ENCODE measurements at places on chromosomes 16 and 17. TPM values are rescaled to one million over a fixed set of nuclear protein-coding genes. Genes with fewer than 3 reads are reported as not detected.

DNA sequence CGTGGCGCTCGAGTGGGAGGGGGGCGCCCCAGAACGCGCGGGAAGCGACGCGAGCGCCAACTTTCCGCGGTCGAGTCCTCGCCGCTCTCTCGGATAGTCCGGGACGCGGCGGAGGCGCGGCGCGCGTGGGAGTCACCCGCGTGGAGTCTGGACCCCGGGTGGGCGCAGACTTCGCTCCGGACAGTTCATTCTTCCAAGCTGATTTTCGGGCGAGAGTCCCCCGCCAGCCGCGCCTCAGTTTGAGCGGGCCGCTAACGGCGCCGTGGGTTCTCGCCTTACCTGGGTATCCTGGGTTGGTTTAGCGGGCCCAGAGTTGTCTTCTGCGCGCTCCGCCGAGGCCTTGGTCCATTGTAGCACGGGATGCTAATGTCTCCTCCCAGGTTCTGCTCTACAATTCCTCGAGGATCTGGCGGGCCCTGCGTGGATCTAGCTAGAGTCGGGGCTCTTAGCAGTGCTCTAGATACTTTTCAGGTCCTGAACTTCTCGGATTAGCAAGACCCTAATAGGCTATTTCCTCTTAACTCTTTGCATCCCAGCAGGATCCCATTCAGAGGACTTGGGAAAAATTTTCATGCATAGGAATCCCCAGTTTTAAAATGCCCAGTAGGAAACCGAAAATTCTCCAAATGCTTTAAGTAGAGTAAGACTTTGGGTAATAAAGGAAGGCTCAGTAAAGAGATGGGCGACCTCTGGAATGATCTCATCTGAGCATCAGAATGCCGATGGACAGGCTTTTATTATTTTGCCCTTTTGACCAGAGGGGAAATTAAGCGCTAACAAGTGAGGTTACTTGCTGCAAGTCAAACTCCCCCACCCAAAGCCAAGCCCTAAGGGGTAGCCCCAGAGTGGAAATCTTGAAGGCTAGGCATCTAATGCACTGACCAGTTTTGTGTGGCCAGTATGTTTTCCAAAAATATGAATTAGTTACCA lies 537 bp upstream of the GJC1 start:
- no peak for DNase-seq

DNA sequence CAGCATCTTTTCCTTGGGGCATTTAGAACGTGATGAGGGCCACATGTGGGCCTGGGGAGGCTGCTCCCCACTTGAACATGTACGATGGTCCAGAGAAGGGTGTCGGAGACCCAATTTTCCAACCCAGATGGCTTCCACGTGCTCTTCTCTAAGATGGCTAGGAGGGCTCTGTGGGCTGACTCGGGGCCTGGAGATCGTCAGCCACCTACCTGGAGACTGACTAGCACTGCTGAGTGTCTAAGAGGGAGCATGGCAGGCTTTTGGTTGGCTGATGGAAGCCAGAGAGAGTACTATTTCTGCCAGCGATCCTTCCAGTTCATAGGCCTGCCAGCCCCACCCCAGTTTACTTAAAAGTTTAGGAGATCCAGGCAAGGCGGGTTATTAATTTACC lies 60.2 kb upstream of the CLEC18A start:
- no peak for DNase-seq

DNA sequence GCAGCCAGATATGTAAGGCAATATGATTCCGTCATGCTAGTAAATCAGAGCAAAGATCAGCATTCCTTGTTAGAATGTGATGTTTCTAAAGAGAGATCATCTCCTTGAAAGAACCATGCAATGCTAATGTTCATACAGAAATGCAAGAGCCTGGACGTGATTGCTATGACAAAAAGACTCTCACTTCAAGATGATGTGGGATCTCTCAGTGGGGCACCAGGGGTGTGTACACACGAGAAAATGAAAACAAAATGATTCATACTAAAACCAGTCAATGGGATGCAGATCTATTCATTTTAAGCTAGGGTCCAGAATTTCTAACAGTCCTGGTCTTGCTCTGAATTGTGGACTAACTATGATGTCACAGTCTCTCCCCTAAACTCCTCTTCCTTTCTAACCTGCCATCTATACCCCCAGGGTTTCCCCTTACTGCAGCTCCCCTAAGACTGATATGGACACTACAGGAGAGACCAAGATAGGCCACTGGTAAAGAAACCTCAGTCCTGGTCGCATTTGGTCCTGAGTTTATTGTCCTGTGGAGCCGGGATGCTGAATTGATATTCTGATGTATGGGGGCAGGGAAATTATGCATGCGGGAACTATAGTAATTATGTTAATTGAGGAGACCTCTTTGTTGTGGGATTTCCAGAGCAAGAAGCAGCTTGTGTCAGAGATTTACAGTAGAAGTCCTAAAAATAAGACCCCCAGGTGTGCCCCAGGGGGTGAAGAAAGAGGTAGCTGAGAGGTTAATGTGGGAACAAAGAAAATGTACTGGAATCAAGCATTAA lies 179.0 kb downstream of the PMP22 start:
- no peak for DNase-seq

DNA sequence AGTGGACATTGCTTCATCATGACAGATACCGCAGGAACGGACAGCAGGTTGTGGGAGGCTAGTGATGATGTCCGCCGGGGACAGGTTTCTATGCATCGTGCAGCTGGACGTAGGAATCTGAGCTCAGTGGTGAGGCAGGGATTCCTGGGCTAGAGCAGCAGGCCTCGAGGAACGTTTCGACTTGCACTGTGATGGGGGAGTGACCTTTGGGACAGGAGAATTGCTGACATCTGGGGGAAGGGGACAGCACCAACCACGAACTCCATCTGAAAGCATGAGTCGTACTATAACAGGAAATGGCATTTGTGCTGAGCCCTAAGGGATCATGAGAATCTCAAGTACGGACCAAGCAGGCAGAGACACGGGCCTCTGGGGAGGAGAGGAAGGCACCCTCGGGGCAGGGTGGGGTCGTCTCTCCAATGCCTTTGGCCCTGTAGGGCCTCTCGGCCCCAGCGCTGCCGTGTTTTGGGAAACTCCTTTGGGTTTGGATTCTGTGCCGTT lies 65.8 kb upstream of the ENDOV start:
- peak; percentile 65 for DNase-seq

DNA sequence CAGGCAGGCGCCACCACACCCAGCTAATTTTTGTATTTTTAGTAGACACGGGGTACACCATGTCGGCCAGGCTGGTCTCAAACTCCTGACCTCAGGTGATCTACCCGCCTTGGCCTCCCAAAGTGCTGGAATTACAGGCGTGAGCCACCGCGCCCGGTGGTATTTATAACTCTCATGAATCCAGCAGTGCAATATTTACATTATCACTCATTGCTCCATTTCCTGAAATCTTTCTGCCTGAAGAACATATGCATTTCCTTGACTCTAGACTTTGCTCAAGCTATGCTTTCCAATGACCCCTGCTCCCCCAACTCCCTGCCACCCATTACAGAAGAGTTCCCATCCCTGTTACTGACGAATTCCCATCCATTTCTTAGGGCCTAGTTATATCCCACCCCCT lies 19.7 kb upstream of the NDUFAB1 start:
- no peak for DNase-seq

GRCh38 chr17:32783602-32784001 lies 93.3 kb downstream of the MYO1D start:
- peak; percentile 38 for DNase-seq

GRCh38 chr16:79469999-79470398 lies 130.5 kb downstream of the MAF start:
- no peak for DNase-seq

DNA sequence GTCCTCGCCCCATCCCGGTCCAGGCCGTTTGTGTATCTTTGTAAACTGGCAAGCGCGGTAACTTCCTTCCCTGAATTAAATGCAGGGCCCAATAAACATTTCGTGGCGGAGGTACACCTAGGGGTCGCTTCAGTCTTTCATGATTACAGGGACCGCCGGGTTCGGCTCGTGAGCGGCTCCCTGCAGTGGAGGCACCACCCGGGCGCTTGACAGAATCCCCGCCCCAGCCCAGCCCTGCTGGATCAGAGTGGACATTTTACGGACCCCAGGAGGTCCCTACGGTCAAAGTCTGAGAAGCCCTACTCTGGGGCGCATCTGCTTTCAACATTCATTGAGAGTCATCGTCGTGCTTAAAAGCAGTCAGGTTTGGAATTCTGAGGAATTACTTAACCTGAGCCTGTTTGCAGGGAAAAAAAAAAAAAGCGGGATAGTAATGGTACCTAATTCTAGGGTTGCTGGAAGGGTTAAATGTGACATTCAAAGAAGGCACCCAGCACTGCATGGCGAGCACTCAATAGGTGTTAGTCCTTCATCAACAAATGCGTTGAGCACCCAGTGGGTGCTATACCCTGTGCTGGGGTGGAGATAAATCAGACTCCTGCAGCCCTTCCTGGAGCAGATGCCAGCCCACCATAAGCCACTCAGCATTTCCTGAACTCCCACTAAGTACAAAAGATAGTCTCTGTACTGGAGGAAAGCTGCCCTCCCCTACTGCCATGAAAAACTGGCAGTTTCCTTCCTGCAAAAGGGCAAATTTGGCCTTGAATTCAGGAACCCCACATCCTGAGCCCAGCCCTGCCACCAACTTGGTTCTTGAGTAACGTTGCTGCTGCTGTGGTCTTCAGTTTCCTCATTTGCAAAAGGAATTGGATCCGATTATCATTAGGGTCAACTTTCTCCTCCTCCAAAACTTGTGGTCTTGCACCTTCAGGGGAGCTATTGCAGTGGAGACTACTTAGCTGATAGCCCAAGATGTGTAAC lies 658 bp upstream of the DUSP3 start:
- DNase-seq, result no peak

DNA sequence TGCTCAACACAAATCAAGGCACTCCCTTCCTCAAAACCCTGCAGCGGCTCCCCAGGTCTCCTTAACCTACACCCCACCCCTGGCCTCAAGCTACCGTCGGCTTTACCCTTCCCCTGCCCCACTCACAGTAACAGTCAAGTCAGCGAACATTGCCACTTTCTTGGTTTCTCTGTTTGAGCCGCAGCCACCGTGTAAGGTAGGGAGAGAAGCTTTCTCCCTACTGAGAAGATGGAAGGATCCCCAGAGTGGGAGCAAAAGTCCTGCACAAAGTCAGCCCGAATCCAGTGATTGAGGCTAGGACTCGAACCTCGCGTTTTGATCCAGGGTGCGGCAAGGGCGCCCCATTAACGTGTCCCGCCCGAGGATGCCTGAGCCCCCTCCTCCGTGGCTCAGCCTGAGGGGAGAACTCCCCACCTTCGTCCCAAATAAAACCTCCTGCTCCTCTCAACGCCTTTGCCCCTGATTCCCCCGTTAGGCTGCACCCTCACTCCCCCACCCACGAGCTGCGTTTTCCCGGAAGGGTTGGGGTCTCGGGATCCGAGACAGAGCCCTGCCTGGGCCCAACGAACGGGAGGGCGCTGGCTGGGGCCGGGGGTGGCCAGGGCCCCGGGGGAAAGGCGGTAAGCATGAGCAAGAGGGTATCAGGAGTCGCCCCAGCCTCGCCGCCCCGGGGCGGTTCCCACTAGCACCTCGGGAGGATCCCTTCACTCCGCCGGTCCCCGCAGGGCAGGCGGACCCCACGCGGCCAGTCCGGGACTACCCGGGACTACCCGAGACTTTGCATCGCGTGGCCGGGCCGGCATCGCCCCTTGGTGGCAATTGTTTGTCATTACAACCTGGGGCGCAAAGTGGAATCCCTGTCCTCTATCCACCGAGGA lies 9.9 kb upstream of the NAGS start:
- peak; percentile 45 for DNase-seq

DNA sequence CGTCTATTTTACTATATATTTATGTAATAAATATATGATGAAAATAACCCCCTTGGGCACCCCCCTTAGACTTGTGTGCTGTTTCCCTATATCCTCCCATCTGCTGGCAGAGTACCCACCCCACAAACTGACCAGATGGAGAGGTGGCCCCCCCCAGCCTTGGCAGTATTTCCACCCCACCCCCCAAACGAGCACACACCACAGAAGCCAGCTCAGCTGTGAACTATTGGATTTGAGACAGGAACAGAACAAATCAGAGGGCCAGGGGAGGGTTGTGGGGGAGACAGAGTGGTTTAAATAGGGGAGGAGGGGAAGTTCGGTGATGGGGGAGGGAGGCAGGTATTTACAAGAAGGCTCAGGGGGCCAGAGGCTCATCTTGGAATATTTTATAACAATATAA lies 7.8 kb downstream of the NR1D1 start:
- DNase-seq, result no peak

DNA sequence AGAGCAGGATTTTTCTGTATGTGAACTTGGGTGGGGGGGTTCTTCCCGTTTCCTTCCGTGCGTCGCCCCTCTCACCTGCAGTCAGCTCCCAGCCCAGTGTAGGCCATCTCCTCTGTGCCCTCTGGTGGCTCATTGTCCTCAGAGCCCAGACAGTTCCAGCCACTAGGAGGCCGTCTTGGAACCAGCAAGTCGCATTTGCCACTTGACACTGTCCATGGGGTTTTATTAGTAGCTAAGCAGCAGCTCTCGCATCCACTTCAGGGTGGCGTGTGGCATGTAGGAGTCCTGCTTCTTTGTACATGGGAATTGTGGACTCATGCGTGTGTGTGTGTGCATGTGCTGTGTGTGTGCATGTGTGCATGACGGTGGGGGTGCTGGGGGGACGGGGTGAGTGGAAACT lies 74.0 kb downstream of the SEC14L1 start:
- peak; percentile 49 for DNase-seq

ABAT gene
- 0.36 TPM for total RNA-seq

TNP2 gene
- total RNA-seq, result not detected

C17orf67 gene
- 1.8 TPM for total RNA-seq

RAD51D gene
- total RNA-seq, result 11.0 TPM

RPUSD1 gene
- 70.0 TPM for total RNA-seq

ATPAF2 gene
- 12.9 TPM for total RNA-seq
